Suppressor macrophage treated with lipopolysaccharide for 1 hour (primary cell): ENCODE measurements at places on chromosomes 2 and 18.

DNA sequence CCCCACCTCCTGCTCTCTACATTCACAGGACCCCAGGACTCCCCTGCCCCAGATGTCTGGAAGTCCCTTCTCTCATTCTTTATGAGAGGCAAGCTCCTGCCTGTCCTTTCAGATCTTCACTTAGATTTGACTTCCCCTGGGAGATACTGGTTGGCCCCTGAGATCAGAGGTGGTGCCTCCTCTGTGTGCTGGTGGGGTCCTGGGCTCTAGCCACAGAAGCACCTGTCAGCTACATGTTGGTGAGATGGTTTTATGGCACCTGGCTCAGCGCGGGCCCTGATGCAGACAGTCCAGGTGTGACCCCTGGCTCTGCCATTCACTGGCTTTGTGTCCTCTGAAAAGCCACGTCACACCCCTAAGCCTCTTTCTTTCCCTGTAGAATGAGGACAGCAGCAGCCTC lies 369.6 kb upstream of the ID2 start:
- no peak for DNase-seq

GRCh38 chr2:73984922-73985307 lies 205 bp downstream of the TET3 start:
- no peak for DNase-seq

DNA sequence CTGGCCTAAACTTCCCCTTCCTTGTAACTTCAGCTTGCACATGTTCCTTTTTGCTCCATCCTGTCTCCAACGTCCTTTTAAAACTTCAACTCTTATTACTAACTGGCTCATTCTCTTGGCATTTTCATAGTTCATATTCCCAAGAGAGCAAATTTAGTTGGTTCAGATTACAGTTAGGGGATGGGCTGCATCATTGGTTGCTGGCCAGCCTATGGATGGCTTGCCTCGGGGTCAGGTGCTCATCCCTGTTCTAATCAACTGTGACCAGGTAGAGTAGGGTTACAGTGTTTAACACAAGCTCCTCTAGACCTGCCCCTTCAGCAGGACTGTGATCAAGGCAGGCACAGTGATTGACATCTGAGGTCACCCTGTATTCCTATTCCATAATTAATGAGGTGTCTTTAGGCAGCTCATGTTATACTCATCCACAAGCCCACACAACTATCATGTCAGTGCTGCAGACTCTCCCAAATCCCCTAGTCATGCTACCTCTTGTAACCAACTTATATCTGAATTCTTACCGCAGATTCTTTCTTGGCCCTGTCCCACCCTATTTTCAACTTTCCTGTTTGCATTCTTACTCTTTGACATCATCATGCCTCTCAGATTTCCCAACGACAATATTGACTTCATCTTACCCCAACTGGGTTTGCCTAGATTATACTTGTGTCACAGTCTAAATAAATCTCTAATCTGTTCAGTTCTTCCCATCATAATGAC lies 293.3 kb downstream of the MTX2 start:
- no peak for DNase-seq

- DNase-seq = peak; percentile 39
Measured at GRCh38 chr2:207258263-207258991, 92.7 kb upstream of the KLF7 start.

DNA sequence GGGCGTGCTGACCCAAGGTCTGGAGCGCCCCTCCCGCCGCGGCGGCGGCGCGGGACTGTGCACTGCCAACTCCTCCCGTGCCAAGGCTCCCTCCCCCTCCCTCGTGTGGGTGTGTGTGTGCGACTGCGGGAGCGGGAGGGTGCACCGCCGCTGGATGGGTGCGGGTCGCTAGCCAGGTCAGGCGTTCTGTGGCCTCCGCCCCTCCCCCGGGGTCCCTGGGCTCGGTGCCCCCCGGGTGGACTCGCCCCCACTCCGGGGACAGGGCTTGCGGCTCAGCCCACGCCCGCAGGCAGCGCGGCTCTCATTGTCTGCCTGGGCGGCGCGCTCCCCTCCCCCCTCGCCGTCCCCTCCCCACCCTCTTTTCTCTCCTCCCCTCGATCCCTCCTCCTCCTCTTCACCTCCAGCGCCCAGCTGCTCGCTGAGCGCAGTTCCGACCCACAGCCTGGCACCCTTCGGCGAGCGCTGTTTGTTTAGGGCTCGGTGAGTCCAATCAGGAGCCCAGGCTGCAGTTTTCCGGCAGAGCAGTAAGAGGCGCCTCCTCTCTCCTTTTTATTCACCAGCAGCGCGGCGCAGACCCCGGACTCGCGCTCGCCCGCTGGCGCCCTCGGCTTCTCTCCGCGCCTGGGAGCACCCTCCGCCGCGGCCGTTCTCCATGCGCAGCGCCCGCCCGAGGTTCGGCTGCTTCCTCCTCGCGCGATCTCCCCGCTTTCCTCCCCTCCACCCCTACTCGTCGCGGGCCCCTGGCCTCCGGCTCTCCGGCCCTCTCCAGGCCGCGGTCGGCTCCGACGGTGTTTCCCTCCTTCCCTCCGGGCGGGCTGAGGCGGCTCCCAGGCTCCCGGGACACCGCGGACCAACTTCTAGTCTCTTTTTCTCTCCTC lies at the start of gene GATA6:
GATA6 (plus strand) TSS at position 579 of the 878 bp plus-strand sequence. CDS start 1,556 bp downstream, outside the sequence.
- peak; percentile 26 for DNase-seq

DNA sequence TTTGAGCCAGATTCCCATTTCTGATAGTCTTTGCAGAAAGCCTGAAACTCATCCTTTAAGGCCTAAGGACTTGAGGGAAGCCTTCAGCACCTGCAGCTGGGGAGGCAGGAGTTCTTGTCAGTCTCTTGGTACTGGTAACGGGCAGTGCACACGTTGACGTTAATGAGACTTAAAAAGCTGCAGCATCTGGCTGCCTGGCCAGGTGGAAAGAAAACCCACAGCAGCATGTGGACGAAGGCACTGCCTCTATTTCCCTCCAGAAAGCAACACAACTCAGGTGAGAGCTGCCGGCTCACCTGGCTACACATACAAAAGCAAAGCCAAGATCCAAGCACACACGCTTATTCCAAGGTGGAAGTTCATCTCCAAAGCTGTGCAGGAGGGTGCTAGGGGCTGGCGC lies 178.8 kb downstream of the ANAPC1 start:
- no peak for DNase-seq

GRCh38 chr2:170885130-170885791 lies 43.8 kb upstream of the GORASP2 start:
- DNase-seq = no peak

- peak; percentile 57 for DNase-seq
Measured at GRCh38 chr2:136207030-136207623, 89.2 kb upstream of the CXCR4 start.

DNA sequence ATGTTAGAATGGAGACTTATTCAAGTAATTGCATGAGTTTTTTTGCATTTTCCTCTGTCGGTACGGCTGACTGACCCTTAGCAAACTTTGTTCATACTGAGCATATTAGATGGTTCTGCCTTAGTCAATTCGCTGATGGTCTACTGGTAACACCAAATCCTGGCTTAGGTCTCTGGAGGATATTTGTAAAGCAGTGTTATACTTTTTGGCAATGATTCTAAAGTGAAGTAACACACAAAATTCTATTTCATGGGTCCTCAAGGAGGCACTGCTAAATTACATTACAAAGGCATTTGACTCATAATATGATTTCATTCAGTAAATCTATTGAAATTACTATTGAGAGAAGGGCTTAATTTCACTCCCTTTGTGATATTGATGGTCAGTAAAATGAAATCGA lies 246.8 kb upstream of the RASGRP3 start:
- DNase-seq = no peak

DNA sequence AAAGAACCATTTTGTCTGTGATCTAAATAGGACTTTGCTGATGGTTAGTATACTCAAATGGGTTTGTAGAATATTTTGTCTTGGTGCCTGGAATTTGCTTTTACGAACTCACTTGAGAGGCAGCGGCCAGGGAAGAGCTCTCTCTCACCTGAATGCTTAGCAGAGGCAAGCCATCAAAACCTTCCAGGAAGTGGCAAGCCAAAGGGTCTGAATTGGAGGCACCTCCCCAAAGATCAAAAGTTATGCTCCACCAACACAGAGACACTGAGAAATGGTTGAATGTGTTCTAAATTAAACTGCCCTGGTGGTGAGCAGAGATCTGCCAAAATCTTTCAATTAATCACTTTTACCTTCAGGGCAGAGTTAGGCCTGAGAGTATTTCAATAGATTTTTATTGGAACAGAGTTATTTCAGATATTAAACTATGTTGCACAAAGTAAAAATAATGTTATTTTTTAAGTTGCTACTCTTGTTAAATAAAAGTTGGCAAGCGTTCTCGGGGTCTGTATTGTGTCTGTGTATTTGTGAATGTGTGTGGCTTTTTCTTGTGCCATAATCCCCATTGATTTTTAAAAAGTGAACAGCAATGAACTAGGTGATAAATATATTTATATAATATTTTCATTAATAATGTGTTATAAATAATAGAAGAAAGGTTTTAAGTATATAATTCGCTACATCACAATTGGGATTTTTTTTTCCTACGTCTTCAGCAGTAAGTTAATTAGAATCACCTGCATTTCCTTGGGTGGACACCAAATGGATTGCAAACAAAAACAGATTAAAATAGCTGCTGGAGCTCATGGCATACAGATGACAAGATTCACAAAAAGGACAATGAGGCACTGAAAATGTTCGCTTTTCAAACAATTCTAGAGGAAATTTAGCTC lies 416.1 kb downstream of the ARHGAP15 start:
- no peak for DNase-seq

DNA sequence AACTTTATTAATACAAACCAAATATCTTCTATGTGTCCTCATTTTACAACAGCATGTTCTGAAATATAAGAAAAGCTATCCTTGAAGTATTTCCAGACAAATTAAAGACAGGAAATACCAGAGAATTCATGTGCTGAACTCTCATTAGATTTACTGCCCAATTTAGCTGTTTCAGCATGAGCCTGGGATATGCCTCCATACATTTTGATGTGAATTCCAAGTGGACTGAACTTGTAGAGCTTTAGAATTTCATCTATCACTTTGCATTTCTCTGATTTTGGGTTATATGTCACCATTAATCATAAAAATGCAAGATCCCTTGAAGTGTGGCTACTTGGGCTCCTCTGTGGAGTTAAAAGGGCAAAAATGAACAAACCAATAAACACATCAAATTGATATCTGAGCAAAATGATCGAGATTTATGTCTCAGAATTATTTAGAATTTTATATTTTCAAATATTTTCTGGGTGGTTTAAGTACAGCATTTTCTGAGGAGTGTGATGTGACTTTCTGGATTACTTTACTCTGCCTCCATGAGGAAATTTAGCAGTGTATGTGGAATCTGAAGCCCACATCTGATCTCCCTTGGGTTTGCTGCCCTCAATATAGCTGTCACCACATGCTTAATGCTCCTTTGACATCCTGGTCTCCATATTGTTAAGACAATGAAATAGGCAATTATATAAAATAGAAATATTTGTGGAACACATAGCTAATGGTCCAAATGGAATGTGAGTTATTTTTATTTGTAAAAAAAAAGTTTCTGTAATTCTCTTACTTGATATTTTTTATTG lies 206.6 kb upstream of the RBMS1 start:
- no peak for DNase-seq

GRCh38 chr2:119137502-119137901 lies 21.0 kb downstream of the C1QL2 start:
- DNase-seq = no peak

DNA sequence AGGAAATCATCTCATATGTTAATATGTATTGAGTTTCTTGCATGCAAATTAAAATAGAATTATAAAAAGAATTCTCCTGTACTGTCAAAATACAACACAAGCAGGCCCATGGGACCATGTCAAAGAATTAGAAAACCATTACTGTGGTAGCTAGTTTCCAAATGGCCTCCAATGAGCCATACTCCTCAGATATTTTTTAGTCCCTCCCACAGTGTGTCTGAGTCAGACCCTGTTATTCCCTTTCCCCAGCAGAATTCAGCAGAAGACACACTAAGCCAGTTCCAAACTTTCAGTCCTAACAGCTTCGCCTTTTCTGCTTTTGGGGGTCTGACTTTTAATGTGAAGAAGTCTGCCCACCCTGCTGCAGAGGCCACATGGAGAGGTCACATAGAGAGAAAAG lies 86.7 kb downstream of the FIGN start:
- DNase-seq = no peak

DNA sequence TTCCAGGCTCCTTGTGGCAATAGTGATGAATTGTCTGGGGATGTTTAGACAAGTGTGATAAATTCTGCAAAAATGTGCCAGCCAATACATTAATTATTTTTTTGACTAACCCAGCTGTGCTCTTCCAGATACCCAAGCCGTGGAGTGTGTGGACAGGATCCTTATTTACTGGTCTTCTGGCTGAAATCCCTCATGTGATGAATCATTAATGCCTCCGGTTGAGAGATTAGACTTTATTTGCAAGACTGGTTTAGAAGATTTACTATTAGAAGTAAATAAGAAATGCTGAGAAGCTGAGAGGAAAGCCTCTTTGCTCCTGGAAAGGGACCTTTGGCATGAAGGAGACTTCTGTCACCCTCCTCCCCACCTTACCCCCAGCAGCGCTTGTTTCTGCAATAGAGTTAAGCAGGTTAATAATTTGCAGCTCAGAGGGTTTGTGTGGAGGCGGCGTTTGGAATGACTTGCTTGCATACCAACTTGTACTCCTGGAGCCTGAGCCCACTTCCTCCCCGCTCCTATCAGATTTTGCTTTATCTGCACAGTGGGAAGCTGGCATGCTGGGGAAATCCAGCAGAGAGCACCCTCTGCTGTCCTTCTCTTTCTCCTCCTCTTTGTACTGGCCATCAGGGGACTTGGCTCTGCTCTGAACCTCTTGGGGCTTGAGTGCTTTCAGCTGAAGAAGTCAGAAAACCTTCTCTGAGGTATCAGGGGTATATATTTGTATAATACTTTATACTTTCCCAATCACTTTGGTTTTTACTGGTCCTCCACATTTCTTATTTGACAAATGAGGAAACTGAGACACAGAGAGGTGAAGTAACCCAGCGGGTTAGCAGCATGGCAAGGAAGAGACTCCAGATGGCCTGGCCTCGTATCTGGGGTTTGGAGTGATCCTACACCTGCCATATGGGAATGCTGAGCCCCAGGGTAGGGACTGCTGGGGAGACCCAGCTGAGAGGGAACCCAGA lies 16.3 kb downstream of the SLC3A1 start:
- DNase-seq = peak; percentile 44

DNA sequence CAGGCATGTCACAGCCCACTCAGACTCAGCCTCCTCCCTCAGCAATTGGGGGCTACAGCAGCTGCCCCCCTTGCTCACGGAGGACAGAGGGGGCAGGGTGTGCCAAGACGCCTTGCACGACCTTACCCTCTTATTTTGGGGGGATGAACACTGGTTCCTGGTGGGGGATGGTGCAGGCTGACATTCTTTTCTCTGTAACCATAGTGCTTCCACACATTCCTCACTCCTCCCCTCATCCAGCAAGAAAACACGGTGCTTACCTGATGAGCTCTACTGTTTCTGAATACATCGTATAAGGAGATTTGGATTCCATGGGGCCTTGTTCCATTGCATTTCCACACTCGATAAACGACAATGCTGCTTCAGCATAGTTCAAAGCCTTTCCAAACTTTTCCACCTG lies 75.4 kb upstream of the REV1 start:
- DNase-seq = no peak

GRCh38 chr2:85501248-85501647 lies 37.7 kb upstream of the MAT2A start:
- DNase-seq = peak; percentile 81

GRCh38 chr18:77433076-77433475 lies 183.4 kb downstream of the GALR1 start:
- DNase-seq = no peak
